Mesothelial cell of epicardium (in vitro differentiated cells): ENCODE measurements at places on chromosomes 5 and 9. TPM values are rescaled to one million over a fixed set of nuclear protein-coding genes. Genes with fewer than 3 reads are reported as not detected.

- DNase-seq = no peak
- no peak overlapping the region for H3K4me3 ChIP-seq
- no peak overlapping the region for H3K27ac ChIP-seq
- H3K4me1 ChIP-seq = no peaks in the 10 kb centered on the region
- no peaks in the 10 kb centered on the region for H3K27me3 ChIP-seq
Observed at GRCh38 chr5:149871471-149871870, 73.1 kb downstream of the PDE6A start.

DNA sequence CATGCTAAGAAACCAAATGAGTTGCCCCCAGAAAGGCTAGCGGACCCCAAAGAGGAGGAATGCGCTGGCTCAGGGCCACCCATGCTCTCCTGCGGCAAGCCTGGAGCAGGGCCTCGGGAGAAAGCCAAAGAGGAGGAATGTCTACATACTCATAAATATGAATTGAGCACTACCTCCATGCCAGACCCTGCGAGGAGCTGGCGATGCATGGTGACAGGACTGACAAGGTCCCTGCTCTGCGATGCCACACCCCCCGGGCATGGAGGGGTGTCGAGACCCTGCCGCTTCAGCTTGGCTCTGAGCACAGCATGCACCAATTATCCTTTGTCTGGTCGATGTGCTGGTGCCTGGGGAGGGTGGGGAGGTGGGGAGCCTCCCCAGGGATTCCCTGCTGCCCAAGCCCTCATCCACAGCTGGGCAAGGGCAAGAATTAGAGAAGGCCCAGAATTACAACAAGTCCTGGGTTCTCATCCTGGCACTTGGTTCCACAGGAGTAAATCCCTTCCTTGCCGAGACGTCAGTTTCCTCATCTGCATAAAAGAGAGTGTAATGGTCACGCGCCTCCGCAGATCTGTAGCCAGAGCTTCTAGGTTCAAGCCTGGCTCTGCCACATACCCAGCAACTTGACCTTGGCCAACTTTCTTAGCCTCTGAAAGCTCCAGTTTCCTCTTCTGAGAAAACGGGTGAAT, 74.4 kb downstream of the FAM114A2 start:
- peaks cover 13% of the 10 kb centered on the region for H3K4me1 ChIP-seq
- no peaks in the 10 kb centered on the region for H3K36me3 ChIP-seq
- no peak overlapping the region for H3K4me3 ChIP-seq
- DNase-seq = no peak

GRCh38 chr5:154878642-154879335, 20.4 kb downstream of the CNOT8 start:
- no peak overlapping the region for H3K27ac ChIP-seq
- peaks cover 74% of the 10 kb centered on the region for H3K36me3 ChIP-seq
- no peaks in the 10 kb centered on the region for H3K4me1 ChIP-seq
- H3K4me3 ChIP-seq = no peak overlapping the region
- DNase-seq = no peak

Gene CTNNA1
- total RNA-seq = 397 to 427 TPM (median 416 TPM) in 3 replicates

DNA sequence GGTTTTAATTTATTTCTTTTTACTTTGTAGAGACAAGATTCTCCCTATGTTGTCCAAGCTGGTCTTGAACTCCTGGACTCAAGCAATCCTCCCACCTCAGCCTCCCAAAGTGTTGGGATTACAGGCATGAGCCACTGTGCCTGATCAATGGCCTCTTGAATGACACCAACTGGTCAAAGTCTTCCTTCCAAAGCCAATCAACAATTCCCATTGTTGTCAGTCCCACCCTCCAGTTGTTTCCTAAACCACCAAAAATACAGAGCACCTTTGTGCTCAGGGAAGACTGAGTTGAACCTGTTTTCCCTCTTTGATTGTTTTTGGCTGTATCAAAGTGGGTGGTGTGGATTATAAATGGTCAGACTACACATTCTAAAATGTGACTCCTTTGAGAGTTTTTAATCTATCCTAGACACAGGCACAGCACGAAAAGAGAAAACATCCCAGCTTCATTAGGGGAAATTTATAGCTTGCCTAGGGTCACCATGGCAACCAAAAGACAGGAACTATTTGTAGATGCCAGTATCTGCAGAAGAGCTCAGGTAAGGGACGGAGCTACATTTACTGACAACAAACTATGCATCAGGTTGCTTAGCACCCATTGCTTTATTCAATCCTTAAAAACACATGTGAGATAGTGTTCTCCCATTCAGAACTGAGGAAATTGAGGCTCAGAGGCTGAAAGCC, 27.6 kb upstream of the ATP6V1G1 start:
- peaks cover 20% of the 10 kb centered on the region for H3K4me1 ChIP-seq
- H3K27ac ChIP-seq = peak overlapping the region; percentile 6
- H3K4me3 ChIP-seq = no peak overlapping the region
- no peak for DNase-seq
- H3K36me3 ChIP-seq = no peaks in the 10 kb centered on the region
